ENCODE measurements at places on chromosomes 4 and X.

DNA sequence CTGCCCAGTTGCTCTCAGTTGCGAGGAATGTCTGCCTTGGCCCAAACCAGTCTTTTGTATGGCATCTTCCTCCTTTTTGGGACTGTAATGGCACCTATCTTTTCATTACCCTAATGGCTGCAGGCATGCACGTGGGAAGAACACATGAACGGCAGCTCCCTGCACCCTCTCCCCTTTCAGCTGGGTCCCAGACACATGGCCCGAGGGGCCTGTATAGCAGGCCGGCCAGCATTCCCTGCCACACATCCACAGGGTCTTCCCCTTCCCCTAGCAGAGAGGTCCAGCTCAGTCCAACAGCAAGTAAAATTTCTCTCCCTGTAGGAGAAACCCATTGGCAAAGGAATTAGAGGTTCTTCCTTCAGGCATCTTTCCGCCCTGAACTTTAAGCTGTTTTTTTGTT, 829.1 kb upstream of the AGA start:
- DNase-seq = no peak

DNA sequence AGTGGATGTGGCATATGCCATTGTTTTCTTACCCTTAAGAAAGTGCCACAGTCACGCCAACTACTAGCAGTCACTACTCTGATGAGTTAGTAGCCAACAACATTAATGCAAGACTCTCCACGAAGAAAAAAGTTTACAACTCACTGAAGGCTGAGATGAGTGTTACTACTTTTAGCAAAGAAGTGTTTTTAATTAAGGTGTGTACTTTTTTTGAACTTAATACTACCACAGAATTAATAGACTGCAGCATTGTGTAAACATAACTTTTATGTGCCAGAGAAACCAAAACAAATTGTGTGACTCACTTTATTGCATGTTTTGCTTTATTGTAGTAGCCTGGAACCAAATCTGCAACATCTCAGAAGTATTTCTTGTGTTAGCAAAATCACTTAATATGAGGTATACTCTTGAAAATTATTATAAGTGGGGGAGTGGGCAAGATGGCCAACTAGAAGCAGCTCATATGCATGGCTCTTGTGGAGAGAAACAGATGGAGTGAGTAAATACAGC, 2.2 kb upstream of the UGT2B4 start:
- no peak for DNase-seq

DNA sequence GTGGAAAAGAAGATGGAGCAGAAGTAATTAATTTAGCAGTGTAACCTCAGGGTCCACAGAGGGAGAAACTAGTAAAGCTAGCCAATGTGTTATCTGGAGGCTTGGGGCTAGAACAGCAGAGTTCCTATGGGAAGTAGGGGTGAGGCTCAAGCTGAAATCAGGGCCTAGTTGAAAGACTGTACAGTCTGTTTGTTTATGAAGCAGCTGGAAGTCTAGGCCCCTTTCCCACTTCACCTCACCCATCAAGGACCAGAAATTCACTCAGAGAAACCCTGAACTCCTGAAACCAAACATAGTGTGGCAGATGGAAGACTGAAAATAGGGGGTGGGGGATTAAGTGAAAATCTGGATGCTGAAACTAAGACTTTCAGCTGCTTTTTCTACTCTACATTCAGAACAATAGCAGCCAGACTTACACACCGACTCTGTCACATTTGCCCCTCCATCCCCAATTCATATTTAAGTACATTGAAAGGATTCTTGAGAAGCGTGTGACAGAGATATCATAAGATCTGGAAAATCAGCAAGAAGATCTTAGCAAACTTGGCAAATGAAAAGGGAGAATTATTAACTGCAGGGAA, 32.6 kb upstream of the FAM241A start:
- DNase-seq = no peak

DNA sequence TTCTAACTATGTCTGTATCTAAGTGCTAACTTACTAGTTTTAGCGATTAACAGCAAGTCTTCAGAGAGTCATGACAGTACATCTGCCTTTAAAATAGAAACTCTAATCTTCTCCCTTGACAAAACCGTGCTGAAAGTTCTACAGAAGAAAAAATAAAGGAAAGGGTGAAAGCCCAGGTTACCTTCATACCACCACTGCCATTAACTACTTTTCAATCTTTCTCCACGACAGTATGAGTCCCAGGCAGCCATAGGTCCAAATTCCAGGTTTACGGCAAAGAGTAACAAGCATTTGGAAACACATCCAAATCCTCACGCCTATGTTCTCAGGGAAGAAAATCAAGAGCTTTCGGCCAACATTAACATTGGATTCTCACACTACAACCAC, 12.4 kb upstream of the ZCCHC13 start:
- no peak for DNase-seq

DNA sequence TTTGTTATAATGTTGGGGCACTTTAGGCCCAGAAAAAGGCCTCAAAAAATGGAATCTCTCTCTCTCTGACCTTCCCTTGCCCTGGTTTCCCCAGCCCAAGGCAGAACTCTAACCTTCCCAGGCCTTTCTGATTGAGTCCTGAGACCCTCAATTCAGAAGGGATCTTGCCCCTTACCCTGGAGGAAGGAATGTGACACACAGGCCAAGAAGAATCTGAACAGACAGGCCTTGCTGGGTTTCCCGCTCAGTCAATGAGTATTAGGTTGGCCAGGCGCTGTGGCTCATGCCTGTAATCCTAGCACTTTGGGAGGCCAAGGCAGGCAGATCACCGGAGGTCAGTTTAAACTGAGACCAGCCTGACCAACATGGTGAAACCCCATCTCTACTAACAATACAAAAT, 27.6 kb downstream of the ELOVL6 start:
- DNase-seq = no peak

DNA sequence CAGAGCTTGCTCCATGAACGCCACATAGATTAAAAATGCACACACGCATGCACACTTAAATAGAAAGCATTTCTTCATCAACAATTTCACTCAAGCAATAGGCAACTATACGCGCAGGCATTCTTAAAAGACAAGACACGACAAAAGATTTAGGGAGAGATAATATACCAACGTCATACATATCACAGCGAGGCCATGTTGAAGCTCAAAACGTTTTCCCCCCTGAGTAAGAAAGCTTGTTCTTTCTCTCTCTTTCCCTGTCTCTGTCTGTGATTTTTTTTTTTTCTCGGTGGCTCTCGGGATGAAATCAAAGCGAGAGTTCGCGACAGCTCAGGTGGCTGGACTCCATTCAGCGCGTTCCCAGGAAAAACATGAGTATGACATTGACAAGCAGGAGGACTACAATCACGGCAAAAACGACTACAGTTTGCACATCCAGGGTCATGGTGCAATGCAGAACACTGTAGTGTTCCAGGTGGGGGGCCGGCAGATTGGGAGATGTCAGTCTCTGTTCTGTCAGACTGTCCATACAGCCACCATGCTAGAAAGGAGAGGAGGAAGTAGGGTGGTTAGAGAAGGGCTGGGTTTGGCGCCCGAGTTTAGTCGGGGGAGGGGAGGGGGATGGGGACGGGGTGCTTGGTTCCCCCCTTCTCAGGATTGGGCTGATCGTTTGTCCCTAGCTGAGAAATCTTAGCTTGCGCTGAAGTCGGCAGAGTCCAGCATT, 30.7 kb downstream of the ARHGEF9 start:
- DNase-seq = no peak

GRCh38 chr4:6568689-6569332, 6.2 kb upstream of the MAN2B2 start:
- DNase-seq = no peak

GRCh38 chrX:22053481-22053880, 21.4 kb downstream of the PHEX start:
- no peak for DNase-seq

- no peak for DNase-seq
Observed at GRCh38 chrX:63713526-63713925, 71.5 kb downstream of the ARHGEF9 start.

- no peak for DNase-seq
Observed at GRCh38 chr4:186216465-186217024, 10.8 kb upstream of the KLKB1 start.

- DNase-seq = no peak
Observed at GRCh38 chr4:55949482-55949802, 697 bp downstream of the CEP135 start.

DNA sequence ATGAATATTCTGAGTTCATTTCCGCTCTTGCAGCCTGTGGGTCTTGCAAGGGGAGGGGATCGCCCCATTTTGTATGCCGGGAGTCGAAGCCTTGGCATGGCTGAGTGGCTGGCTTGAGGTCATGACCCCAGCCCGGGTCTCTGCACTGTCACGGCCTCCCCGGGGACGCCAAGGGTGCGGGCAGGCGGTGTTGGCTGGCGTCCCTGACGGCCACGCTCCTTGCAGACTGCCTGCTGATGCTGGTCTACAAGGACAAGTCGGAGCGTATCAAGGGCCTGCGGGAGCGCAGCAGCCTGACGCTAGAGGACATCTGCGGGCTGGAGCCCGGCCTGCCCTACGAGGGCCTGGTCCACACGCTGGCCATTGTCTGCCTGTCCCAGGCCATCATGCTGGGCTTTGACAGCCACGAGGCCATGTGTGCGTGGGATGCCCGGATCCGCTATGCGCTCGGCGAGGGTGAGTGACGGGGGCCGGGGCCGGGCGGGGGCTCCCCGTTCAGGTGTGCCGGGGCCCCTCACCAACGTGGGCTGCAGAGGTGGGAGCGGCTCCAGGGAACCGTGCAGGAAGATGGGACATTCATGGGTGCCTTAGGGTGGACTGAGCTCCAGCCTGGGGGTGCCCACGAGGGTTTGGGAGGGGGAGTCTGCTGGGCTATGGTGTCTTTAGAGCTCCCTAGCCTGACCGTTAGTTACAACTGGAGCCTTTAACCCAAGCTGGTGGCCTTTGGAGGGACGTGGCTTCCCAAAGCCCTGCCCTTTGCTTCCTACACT, 10.3 kb downstream of the DOK7 start:
- peak; percentile 13 for DNase-seq

GRCh38 chr4:155941085-155941790, 12.4 kb downstream of the CTSO start:
- no peak for DNase-seq

- DNase-seq = no peak
Observed at GRCh38 chr4:74692972-74693371, 101.4 kb downstream of the BTC start.

- DNase-seq = no peak
Observed at GRCh38 chrX:11768039-11768438, 10.0 kb downstream of the MSL3 start.

GRCh38 chr4:108429662-108430061, 190.7 kb upstream of the RPL34 start:
- no peak for DNase-seq

GRCh38 chrX:1673337-1673736, 58.5 kb downstream of the ASMT start:
- DNase-seq = peak; percentile 33

DNA sequence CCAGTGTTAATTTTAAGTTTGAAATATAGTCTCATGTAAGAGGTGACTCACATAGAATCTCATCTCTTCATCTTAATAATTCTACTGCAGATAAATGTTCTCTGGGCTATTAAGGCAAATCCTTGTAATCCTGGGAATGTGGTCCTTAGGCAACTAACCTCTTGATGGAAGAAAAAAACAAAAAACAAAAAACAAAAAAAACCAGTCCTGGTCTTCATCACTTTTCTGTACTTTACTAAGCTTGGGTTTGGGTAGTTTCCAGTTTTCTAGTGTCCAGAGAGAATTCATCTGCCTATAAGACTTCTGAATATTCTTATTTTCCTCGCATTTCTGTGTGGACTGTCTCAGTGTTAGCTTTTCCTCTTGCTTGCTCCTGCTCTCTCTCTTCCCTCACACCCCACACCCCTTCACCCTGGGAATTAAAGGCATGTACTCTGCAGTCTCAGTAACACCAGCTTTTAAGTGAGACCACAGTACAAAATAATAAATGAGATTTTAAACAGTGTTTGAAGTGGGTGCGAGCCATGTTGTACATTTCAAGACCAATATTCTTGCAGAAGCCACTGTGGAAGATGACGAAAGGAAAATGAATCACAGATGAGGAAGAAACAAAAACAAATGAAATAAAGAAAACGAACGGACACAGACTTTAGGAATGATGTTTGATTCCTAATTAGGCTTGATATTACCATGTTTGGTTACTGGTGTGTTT, 51.7 kb downstream of the HAND2 start:
- DNase-seq = no peak

DNA sequence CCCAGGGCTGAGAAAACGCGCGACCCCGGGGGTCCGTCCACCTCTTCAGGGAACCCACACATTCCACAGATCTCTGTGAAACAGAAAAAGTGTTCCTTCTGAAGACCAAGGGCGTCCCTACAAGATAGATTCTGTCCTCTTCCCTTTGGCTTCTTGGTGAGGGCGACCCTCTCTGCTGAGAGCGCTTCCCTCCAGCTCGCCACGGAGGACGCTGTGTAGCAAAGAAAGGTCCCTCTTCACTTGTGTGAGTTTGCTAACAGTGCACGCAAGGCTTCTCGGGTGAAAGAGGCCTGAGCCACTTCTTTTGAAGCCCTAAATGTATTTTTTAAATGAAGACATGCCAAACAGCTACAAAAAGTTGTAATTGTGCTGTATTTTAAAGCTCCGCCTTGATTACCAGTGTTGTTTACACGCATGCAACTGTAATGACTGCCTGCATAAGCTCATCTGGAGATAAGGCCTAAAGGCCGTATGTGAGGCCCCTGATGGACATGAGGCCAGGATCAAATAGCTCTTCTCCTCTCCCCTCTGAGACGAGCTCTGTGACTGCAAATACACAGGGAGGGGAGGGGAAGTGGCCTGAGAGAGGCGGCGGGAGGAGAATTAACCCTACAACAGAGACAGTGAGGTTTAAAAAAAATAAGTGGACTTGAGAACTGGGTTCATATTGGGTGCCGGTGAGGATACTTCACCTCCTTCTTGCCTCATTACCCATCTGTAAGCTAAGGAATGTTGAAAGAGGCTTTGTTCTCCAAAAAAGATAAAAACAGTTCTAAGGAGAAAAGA, 95.5 kb downstream of the SOWAHB start:
- DNase-seq = peak; percentile 41

GRCh38 chr4:173684223-173684622, 154.2 kb upstream of the HAND2 start:
- DNase-seq = no peak

GRCh38 chr4:66568001-66568400, 897.7 kb upstream of the EPHA5 start:
- no peak for DNase-seq

DNA sequence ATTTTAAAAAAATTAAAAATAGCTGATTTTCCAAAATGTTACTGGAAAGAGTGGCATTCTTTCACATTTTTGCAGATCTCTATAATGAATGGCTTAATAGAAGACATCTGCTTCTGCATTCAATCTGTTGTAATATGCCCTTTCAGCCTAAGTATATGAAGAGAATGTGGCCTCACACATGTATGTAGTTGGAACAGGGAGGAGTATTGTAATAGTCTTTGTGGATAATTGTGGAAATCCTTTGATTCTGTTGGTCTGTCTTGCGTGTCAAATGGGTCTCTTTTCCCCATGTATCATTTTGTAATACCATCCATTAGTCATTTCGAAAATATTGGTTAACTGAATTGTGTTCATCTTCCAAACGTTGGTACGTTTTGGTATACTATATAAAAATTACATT, 11.6 kb downstream of the TXLNG start:
- no peak for DNase-seq

DNA sequence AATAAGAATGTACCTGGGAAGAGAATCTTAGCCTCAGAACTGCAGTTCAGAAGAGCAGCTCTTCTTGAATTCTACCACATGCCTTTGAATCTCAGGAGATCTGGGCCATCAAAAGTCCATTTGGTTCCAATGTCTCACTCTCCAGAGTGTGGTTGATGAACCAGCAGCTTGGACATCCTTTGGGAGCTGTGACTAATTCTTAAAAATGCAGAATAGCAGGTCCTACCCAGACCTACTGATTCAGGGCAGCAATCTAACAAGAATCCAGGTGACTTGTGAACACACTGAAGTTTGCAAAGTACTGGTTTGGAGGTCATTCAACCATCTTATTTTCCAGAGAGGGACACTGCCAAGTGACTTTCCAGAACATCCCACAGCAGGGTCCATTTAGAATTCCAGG, 244.7 kb downstream of the PACRGL start:
- no peak for DNase-seq

Measured in nephron progenitor cell (in vitro differentiated cells).